Pancreas (tissue), 10 donors: ENCODE measurements at places on chromosomes 1 and 21.
A peak's percentile ranks its signal among the peaks of the same experiment; 100 is the strongest.

GRCh38 chr1:37476460-37477197, 2.2 kb downstream of the ZC3H12A start:
- DNase-seq, result peak; percentile 76

GRCh38 chr1:107748531-107748930, 216.4 kb downstream of the VAV3 start:
- DNase-seq, result no peak

DNA sequence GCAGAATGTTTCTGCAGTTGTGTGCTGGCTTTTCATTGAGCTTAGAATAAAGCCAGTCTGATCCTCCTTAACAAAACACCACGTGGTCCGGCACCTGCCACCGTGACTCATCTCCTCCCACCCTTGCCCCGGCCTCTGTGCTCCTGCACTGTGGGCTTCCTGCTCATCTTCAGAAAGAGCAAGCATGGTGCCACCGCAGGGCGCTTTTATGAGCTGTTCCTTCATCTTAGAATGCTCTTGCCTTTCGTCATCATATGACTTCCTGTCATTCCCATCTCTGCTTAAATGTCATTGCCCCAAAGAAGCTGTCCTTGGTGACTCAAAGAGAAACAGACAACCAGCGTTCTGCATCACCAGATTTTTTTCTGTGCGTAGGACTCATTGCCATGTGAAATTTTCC, 117.8 kb downstream of the HHAT start:
- no peak for DNase-seq

GRCh38 chr1:23574265-23574754, 15.0 kb upstream of the ID3 start:
- DNase-seq, result no peak

DNA sequence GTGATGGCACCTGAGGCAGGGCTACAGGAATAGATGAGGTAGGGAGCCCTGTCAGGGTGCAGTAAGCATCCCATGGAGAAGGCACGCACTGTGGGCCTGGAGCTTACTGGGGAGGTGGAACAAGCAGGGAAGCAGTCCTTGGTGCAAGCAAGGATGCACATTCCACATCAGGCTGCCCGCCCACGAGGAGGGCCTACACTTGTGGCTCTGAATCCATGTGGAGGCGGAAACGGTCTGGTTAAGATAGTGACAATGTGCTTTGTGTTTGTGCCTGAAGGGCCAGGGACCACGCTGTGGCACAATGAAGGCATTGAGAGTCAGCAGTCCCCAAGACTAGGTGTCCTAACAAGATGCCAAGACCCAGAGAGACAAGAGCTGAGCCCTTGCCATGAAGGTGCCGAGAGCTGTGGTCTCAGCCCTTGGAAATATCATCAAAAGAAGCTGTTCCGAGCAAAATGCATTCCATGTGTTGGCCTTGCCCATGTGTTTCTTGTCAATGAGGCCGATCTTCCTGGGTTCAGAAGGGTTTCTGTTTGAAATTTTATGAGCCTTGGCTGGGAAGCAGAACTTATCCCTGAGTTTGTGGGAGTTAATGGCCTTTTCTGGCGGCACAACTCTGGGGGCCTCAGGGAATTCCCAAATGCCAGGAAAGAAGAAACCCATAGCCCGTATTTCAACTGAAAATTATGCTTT, 111.9 kb downstream of the NGF start:
- no peak for DNase-seq

GRCh38 chr1:35377555-35377954, 109.0 kb downstream of the ZMYM4 start:
- no peak for DNase-seq

DNA sequence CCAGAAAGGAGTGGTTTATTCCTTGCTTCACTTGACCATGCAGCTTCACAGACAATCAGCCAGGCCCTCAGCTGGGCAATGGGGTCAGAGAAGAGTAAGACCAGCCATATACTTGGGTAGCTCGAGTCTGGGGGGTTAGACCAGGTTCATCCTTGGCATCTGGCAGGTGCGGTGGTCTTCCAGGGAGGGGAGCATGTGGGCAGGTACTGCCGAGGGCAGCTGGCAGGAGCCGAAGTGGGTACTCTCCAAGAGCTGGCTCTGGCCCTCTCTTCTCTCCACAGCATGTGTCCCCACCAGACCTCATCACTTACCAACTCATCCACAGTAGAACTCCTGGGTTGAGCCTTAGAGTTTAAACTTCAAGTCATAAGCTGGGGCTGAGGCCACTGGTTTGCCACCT, 156.8 kb downstream of the FOXD2 start:
- no peak for DNase-seq

DNA sequence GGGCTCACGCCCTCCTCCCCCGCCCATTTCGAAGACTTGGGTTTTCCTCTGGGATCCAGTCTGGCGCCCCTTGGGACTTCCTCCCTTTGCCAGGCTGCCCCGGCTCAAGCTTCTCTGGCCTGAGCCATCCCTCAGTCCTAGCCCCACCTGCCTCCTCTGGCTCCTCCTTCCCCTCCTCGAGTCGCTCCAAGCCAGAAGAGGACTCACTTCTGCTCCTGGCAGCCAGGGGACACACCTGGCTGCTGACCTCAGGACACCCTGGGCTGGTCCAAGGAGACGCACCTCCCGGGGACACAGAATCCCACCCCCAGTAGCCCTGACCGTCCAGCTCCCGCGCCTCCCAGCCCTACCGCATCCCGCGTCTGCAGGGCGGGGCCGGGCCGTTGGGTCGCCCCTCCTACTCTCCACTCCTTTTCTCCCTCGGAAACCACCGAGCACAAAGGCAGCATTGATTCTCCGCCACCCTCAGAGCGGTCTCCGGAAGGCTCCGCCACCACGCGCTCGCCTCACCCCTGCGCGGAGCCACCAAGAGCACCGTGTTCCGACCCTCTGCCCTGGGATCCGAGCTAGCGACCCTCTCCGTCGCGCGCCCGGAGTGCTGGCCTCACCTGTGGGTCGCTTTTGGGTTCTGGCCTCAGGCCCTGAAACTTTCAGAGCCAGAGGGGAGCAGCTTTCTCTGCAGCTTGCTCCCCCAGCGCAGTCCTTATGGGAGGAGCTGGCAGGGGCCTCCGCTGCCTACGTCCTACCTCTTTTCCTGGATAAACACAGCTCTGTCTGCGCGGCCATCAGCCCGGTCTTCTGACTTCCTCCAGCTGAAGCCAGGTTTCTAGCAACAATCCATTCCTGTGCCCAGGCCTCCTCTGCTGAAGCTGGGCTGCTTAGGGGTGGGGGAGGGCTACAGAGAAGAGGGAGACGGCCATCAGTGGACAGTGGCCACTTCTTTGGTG, at the start of gene C2CD4D:
C2CD4D (minus strand) TSS at position 364 of the 947 bp plus-strand sequence. CDS start 831 bp downstream, outside the sequence.
- DNase-seq, result peak; percentile 87

GRCh38 chr1:18883636-18884418, 18.5 kb downstream of the ALDH4A1 start:
- DNase-seq, result peak; percentile 80

DNA sequence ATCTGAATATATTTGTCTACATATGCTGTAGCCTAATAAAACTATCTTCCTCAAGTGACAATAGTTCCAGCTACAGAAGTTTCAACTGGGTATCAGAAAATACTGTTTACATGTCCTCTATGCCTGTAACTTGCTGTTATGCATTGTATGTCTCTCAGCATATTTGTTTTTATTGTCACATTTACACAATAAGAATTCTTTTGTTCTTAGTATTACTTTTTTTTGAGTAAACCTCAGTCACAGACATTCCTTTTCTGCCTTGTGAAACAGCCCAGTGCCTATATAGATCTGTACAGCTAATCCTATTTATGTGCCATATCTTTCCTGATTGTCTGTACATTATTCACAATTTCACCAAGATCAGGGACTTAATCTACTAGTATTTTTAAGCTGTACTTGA, 565.2 kb downstream of the NEGR1 start:
- DNase-seq, result no peak

DNA sequence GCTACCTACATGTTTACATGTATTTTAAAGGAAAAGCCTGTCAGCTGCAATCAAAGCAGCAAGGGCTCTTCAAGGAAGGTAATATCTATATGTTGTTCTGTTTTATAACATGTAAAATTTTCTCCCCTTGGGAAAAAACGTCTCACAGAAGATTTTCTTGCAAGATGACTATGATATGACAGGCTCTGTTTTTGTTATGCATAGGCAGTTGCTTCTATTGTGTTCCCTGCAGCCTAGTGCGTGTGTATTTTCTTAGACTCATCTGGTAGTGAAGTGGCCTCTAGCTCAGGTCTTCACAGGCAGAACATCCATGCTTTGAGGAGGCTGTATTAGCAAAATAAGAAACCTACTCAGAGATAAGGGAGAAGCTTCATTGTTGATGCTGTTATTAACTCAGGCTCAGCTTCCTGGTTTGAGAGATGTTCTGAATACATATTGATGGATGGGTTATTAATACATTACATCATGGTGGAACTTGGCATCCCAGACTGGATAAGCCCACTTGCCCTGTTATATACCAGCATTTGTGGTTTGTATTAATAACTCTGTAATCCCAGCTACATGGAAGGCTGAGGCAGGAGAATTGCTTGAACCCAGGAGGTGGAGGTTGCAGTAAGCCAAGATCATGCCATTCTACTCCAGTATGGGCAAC, 35.8 kb downstream of the LAMC1 start:
- no peak for DNase-seq

DNA sequence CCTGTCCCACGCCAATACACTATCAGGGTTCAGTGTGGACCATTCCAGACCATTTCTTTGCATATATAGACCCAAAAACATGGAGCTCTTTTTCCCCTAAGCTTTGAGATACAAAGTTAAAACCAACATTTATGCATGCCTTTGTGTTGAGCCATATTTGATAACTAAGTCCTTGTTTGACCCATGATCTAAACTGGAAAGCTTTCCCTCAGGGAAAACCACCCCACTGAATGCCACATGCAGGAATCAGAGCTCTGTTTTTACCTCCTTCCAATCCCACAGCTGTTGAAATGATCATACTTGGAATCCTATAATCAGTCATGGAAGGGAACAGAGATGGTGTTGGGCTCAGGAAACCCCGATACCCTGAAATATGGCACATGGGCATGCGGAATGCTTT, 14.8 kb upstream of the SLC45A1 start:
- no peak for DNase-seq

- DNase-seq, result peak; percentile 51
Measured at GRCh38 chr1:205947024-205947423, 3.8 kb upstream of the SLC26A9 start.

DNA sequence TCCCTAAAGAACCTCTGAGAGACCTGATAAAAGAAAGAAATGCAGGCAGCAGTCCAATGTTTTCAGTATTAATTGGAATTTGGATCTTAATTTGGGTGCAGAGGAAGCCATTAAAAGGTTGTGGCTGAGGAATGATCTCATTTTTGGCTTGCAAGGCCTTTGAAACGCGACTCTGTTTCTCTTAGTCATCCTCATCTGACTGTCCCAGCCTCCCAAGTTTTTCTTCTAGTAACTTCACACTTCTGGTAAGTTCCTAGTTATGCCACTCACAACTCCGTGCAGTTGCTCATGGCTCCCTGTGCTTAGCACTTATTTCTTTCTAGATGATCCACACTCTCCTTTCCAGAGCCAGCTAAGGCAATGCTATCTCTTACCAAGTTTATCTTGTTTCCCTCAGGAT, 147.4 kb upstream of the USP24 start:
- no peak for DNase-seq

GRCh38 chr1:48673332-48674105, 103.2 kb downstream of the BEND5 start:
- no peak for DNase-seq

GRCh38 chr1:63255153-63255552, 67.2 kb upstream of the FOXD3 start:
- DNase-seq, result no peak

GRCh38 chr1:232704694-232705680, 75.1 kb upstream of the SIPA1L2 start:
- DNase-seq, result peak; percentile 51

GRCh38 chr21:41188486-41189149, 20.7 kb downstream of the BACE2 start:
- no peak for DNase-seq

- DNase-seq, result no peak
Measured at GRCh38 chr1:179637211-179637860, 45.7 kb downstream of the TDRD5 start.

DNA sequence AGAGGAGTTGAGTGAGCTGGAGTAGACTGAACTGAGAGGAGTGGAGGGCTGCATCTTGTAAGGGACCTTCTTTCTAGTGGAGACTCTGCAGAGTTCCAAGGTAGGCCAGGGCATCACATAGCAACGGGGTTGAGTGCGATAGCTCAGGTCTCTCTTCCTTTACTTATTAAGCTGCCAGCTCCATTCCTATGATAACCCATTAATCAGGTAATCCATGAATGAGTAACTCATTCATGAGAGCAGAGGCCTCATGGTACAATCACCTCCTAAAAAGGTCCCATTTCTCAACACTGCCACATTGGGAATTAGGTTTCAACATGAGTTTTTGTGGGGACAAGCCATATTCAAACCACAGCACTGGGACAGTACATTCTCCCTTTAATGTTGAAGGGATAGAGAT, 21.3 kb downstream of the VN1R5 start:
- DNase-seq, result no peak

DNA sequence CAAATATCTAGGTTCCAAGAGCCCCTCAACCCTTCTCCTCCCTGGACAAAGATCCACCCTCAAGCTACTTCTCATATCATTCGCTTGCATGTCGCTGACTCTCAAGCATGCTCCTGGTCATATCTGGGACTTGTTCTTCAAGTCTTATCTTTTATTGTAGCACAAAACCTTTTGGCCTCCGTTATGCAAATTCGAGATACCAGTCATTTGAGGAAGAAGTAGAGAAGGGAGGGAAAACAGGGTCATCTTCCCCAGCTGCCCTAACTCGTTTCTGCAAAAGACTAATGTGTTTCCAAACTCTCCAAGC, 63.8 kb upstream of the ETS2 start:
- DNase-seq, result no peak

- DNase-seq, result no peak
Measured at GRCh38 chr1:232995189-232995588, 44.8 kb downstream of the NTPCR start.

DNA sequence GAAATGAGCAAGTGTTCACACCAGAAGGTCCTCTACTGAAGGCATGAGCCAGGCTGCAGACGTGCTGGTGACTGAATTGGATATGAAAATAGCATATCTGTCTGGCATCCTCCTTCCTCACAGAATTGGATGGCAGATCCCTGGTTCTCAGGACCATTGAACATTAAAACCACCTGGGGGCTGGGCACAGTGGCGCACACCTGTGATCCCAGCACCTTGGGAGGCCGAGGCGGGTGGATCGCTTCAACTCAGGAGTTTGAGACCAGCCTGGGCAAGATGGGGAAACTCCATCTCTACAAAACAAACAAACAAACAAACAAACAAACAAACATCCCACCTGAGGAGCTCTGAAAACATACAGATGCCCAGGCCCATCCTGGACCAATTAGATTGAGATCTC, 23.4 kb downstream of the TEX35 start:
- DNase-seq, result no peak

DNA sequence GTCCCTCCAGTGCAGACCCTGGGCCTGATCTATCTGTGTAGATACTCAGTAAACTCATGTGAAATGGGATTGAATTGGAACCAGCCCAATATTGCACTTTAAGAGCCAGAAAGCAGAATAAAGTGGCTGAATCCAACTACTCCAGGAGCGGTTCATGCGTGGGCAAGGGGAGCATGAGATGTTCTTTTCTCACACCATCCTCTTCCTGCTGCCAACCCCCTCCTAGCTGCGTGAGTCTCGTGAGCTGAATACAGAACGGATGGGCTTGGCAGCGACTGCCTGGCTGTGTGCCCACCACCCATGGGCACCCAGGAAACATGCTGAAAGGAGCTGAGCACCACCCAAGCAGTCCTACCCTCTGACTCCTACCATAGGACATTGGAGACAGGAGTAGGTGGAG, 128.3 kb downstream of the ELAVL4 start:
- DNase-seq, result no peak

- DNase-seq, result peak; percentile 64
Measured at GRCh38 chr1:51330331-51331201, at the start of gene TTC39A. TSS of gene TTC39A (minus strand) at chr1:51330562. CDS start at chr1:51330477, 85 bp downstream.
